RKO (cell line): ENCODE measurements at places on chromosomes 12 and 14.

DNA sequence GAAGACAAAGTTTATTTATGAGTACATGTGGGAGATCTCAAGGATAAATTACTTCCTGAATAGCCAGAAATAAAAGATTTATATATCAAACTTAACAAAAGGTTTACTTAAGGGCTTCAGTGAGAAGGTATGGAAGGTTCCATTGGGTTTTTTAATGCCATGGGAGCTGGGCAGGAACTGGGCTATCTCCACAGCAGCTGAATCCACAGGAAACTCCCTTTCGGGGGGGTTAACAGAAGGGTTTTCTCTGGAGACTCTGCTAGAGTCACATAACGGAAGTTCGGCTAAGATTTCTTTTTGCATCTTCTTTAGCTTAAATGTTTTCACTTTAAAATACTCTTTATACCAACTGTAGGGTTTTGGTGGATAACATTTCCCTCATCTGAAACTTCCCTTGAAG, 113.5 kb downstream of the UNC79 start:
- DNase-seq, result no peak

GRCh38 chr12:21884936-21885335, 56.3 kb downstream of the ABCC9 start:
- no peak for DNase-seq

GRCh38 chr12:76384560-76384959, 36.3 kb upstream of the BBS10 start:
- DNase-seq, result no peak

DNA sequence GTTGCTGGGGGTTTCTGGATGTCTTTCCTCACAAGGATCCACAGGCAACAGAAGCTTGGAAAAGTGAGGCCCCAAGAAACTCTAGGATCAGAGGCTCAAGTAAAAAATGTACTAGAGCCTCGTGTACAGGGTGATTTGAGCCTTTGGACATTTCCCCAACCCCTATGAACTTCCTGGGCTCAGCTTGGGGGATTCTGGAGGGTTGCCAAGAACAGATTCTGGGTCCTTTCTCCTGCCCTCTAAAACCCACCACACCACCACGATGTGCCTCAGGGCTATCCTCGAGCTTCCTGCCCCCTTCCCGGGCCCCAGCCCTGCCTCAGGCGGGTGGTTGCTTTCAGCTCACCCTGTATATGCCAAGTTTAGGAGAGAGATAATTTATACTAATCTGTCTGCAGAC, 583 bp downstream of the FAM186B start:
- DNase-seq, result no peak

GRCh38 chr14:103099081-103099732, 4.7 kb downstream of the EXOC3L4 start:
- no peak for DNase-seq

DNA sequence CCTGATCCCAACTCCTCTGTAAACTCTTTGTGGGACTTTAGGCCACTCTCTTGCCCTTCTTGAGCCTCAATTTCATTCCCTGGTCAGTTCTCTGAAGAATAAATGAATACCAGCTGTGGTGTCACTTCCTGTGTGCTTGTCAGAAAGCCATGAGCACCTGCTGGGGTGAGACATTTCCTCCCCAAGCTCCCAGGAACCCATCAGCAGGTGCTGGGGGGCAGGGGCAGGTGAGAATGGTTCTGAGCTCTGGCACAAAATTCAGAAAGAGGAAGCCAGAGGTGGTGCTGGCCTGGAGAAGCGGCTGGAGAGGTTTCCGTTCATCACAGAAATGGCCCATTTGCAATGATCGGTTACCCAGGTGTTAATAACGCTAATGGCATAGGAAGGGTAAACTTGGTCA, 14.9 kb downstream of the LHX5 start:
- DNase-seq, result no peak

DNA sequence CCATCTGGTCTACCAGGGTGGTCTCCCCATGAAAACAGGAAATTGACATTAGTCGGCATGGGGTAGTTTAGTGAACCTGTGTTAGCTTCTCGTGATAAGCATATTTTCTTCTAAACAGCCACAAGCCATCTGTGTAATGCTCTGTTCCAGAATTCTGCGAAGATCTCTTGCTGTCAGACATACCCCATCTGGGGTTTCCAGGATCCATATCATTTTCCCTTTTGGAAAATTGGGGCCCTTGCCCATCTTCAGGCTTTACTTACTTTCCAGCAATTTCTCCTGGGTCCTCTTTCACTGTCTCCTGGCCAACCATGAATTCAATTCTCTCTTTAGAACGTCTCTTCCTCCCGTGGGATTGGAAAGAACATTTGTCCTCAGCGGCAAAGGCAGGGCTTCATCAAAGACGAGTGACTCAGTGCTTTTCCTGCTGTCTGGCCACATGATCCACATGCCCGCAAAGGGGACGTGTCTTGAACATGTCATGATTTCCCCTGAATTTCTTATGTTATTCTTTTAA, 21.4 kb upstream of the NCOR2 start:
- DNase-seq, result peak; percentile 33

DNA sequence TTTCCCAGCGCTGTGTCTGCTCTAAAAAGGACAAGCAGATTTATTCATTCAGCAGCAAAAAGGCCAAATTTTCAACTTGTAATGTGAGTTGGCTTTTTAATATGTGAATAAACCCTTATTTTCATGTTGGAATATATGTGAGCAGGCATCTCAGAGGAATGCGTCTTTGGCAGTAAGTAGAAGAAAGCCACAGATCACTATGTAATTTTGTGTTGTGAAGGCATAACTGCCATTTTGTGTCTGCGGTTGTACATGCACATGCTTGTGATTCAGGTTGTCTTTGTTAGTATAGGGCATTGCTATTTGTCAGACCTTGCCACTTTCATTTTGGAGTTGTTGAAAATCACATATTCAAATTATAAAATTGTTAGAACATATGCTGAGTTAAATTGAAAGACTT, 398.8 kb upstream of the RGS6 start:
- DNase-seq, result no peak

- DNase-seq, result no peak
These were observed 233.4 kb upstream of the FKBP4 start for GRCh38 chr12:2561367-2561766.

GRCh38 chr12:108860443-108860842, 3.1 kb upstream of the SSH1 start:
- DNase-seq, result no peak

GRCh38 chr14:75561013-75561432, 17.4 kb upstream of the FLVCR2 start:
- peak; percentile 72 for DNase-seq

- DNase-seq, result no peak
These were observed 87.8 kb upstream of the NCOR2 start for GRCh38 chr12:124655048-124655697.

DNA sequence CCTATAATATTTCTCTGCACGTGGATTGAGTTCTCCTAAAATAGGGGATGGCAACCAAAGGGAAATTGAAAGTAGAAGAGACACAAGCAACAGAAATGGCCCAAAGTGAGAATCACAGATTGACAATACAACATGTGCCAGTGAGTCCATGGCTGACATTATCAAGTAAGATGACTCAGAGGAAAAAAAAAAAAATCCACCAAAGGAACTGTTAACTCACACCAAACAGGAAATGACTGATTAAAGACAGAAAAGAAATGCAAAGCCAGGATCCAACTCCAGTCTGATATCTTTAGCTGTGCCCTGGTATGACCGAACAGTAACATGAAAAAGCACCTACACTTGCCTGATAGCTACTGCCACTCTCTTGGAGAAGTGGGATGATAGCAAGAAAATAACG, 485.0 kb downstream of the PRKD1 start:
- peak; percentile 76 for DNase-seq

GRCh38 chr14:79418649-79419415, 792.5 kb downstream of the DIO2 start:
- no peak for DNase-seq

DNA sequence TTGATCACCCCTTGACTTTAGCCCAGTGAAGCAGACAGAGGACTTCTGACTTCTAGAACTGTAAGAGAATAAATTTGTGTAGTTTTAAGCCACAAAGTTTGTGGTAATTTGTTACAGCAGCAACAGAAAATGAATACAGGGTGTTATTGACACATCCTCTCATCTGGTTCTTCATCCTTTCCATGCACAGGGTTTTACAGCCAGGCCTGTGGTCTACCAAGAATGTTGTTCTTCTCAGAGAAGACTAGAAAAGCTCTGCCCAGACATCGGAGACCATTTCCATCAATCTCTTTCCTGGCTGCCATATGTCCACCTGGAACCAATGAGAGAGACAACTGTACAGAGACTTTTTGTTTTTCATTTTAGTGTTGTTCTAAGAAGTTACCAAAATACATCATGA, 308.2 kb upstream of the AMIGO2 start:
- DNase-seq, result no peak

- DNase-seq, result peak; percentile 93
These were observed 38.9 kb downstream of the PPP4R4 start for GRCh38 chr14:94213021-94213420.

- no peak for DNase-seq
These were observed 36.8 kb downstream of the CDC42BPB start for GRCh38 chr14:103020271-103021170.

- DNase-seq, result no peak
These were observed 26.5 kb downstream of the IL26 start for GRCh38 chr12:68199127-68199526.

DNA sequence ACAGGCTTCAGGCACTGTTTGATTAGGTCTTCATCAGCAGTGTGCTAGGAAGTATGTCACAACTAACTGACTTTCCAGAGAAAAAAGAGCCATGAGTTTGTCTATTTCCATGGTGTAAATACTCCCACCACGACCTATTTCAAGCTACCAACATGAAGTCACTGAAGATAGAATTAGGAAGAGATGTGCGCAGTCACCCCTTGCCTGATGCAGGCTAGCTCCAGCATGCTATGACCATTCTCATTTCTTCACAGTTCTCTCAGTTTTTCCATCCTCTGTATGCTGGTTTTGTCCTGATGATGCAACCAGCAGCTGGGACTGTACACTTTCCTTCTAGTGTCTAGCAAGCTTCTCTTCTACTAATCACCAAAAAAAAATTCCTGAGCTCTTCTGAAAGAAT, 191.6 kb upstream of the NUDT4 start:
- no peak for DNase-seq

GRCh38 chr12:5197656-5198055, 154.0 kb downstream of the KCNA5 start:
- DNase-seq, result no peak

DNA sequence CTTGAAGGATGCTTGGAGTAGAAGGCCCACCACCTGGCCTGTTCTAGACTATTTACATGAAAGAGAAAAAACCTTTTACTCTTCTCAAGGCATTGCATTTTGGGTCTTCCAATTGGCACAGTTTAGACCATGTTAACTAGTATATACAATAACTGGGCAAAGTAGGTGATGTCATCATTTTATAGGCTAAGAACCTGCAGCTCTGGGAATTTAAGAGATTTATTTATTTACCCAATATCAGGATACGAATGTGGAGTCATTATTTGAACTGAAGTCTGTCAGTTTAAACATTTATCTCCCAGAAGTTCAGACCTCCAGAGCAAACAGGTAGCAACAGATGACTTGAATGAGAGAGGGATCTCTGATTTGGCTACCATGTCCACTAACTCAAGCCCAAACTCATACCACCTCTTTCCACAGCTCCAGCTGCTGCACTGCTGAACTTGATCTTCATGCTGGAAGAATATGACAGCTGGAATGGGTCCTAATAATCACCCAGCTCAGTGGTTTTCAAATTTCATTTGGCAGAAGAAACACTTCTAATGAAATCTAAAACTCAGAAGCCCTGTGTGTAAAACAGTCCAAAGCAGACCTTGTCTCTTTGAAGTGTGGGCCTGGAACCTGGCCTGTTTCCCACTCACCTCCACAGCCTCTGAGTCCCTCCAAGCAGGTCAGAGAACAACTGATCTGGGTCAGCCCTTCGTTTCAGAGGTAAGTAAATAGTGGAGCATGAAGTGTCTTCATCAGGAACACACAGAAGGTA, 179.2 kb downstream of the EMP1 start:
- DNase-seq, result no peak

- peak; percentile 8 for DNase-seq
These were observed 180.3 kb upstream of the RTL1 start for GRCh38 chr14:101083564-101084435.

DNA sequence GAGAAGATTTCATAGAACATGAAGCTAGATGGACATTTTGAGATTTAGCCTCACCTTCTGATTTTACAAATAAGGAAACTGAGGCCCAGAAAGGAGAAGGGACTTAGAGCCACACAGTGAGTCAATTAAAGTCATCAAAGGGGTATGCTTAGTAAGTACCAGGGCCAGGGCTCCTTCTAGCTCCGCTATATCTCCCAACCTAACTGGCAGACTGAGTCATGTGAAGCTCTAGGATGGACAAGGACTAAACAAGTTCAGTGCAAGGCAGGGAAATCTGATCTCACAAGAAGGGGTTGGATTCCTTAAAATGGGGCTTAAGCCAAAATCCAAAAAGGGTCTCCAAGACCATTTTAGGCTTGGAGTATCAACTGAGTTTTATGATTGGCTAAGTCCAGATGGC, 215.8 kb downstream of the PHLDA1 start:
- DNase-seq, result no peak

DNA sequence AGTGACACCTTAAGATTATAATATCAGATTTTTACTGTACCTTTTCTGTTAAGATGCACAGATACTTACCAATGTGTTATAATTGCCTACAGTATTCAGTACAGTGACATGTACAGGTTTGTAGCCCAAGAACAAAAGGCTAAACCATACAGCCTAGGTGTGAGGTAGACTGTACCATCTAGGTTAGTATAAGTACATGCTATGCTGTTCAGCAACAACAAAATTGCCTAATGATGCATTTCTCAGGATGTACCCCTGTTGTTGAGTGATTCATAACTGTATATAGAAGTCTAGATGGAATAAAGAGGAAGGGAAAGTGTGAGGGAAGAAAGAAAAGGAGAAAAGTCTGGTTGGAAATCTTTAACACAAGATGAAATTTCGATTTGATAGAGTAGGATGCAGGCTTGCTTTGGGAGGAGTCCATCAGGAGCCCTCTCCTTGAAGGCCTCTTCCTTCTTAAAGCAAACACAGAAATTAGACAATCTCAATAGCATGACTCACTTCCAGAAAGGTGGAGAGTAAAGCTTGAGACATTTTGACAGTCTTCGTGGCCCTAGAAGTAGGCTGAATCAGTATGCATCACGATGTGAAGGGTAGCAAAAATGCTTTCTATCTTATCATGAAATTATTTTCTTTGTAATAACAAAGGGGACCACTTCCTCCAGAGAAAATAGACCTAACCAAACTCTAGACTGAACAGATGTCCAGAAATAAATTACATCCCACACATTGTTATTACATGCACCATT, 191.5 kb downstream of the SYT1 start:
- DNase-seq, result peak; percentile 60

GRCh38 chr14:100778951-100779690, 46.8 kb upstream of the MEG3 start:
- DNase-seq, result no peak

DNA sequence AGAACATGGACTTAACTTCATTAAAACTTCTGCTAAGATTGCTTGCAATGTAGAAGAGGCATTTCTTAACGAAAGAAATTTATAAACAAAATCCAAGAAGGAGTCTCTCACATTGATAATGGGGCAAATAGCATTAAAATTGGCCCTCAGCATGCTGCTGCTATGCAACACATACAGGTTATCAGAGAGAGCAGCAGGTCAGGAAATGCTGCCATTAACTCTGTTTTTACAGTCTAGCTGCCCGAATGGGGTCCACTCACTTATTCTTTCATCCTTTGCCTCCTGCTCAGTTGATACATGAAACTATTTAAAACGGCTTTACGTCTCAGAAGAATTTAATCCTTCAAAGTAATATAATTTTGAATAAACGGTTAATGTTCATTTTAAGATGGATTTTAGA, 620.4 kb downstream of the SLC16A7 start:
- no peak for DNase-seq

- peak; percentile 88 for DNase-seq
These were observed 36.1 kb downstream of the BAZ2A start for GRCh38 chr12:56593909-56594621.
